Ascending aorta (tissue), 2 donors: ENCODE measurements at places on chromosomes 7 and 10.

GRCh38 chr10:86367152-86367951, 757 bp upstream of the GRID1 start:
- peak; percentile 61 for DNase-seq

DNA sequence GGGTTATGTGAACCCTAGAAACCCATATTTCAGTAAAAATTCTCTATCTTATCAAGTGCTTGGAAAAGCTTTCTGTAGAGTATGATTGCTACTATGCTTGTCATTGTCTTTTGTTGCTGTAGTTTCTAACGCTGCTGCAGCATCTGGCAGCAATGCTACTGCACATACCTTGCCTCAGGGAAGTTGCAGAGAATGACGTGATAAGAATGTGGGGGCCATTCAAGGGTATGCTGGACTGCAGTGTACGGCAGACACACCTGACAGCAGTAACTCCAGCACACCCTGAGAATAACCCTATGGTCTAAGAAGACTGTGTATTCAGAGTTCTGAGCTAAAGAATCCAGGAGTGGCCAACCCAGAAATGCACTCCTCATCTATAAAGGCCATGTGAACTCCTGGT, 20.5 kb downstream of the TRIM4 start:
- DNase-seq = no peak

DNA sequence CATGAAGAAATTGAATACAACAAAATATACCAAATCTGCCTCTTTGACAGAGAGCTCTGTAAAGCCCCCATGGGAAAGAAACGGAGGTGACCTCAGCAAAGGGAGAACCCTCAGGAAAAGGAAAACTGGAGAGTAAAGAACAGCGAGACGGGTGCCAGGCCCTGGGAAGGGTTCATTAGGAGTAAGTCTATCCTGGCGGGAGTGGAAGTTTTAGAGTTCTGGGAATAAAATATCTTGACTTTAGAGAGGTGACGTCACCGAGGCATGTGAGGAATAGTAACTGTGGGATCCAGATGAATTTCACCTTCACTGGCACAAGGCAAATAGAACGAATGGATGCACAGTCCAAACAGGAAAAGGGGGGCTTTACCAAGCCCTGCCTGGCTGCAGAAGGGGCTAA, 362.8 kb upstream of the IGFBP3 start:
- no peak for DNase-seq

- no peak for DNase-seq
Measured at GRCh38 chr10:116836083-116836482, 13.2 kb upstream of the ENO4 start.

DNA sequence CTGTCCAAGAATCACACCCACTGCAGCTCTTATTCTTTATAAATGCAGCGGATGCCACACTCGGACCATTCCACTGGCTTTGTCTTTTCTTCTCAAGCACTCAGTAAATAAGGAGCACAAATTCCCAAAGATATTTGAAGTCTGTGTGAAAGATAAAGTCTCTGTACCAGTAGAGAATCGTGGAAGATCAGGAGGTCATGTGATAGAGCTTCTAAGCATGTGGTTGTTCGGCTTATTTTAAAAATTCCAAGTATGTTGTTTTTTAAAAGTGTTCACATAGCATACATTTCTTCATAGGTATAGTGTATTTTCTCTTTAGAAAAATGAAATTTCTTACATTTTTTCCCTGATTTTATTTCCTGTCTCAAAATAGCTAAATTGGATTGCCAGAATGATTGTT, 75.8 kb downstream of the NOC3L start:
- no peak for DNase-seq

DNA sequence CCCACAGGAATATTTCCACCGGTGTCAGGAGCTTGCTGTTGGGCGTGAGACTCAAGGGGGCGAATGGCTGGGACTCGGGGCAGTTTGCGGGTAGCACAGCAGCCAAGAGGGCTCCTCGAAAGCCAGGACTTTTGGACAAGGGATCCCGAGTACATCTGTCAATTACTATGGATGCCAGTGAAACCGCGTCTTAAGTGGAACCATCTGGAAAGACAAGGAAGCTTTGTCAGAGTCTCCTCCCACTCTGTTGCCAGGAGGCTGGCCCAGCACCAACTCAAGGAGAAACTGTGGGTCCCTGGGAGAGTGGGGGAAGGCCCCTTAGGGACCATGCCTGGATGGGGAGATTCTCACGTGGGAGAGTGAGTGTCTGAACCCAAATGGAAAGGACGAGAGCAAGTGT, 57.1 kb downstream of the C10orf143 start:
- DNase-seq = no peak

DNA sequence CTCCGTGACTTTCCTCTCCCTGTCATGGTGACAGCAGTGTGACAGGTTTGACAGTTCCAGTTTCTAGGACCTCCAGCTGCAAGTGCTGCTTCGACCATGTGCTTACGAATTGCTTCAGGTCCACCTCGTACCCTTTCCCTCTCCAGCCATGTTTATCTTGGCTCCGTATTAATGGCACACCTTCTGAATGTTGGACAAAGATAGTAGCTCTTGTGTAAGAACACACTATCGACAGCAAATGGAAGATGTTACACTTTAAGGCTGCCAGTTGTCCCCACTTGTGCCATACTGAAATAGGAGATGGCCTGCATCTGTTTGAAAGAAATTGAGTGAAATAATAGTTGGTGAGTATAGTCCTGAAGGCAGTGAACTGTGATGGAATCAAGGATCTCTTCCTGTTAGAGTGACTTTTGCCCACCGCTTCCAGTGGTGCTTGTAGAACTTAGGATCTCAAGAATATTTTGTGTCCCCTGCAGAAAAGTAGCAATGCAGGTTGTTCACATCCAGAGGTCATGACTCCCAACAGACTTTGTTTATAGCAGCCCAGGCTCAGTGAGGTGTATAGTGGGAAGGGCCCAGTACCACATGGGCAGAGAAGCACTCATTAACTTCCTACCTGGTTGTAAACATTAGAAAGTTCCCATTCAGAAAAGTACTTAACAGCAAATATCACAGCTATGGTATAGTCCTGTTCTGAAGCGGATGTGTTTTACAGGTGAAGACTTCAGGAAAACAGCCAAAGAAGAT, 629.7 kb upstream of the GALNT17 start:
- DNase-seq = no peak

GRCh38 chr10:88195841-88196240, 332.4 kb downstream of the PTEN start:
- no peak for DNase-seq

DNA sequence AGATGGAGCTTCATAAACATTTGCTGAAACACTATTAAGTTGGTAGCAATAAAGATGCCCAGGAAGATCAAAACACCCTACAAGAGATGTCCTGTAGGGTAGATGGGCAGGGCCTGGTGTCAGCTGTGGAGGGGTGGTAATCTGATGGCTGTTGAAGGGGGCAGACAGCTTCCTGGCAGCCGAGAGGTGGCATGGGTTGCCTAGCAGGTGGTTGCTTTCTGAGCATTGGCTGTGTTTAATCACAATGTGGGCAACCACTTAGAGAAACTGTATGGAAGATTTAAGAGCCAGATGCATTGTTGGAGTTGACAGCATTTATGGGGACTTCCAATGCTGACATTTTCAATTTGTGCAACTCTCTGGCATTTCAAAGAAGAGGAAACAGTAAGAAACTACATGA, 79.9 kb upstream of the SLC26A5 start:
- DNase-seq = no peak

DNA sequence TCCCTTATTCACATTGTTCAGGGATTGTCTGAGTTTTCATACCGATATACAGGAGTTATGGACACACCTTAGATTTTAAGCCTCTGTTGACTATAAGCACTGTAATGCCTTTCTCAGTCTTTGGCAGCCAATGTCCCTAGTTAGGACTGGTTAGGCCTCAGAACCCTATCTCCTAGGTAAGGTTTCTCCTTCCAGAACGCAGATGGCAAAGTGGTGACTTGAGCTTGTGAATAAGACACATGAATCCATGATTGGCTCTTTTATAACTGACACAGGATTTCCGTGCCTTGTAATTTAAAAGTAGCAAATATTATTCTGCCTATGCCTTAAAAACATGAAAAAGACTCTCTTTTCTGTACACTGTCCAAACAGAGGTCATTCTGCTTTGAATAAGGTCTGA, 12.5 kb upstream of the RNF148 start:
- DNase-seq = no peak

DNA sequence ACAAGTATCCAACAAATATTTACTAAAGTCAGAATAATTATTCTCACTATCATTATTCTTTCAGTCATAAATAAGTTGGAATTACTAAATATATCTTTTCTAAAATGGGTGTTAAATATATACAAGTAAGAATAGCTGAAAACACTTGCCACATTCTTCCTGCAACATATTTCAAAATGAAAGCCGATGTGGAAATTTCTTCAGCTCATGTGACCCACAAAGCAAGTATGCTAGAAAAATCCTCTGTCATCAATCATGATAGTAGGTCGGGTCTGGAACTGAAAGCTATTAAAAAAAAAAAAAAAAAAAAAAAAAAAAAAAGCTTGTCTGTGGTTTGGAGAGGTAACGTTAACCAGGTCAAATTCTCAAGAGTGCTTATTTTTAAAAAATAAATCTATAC, 344.7 kb downstream of the NEBL start:
- no peak for DNase-seq

GRCh38 chr7:43528576-43529354, 54.1 kb upstream of the STK17A start:
- DNase-seq = no peak

GRCh38 chr7:34759477-34760125, 101.6 kb downstream of the NPSR1 start:
- no peak for DNase-seq

DNA sequence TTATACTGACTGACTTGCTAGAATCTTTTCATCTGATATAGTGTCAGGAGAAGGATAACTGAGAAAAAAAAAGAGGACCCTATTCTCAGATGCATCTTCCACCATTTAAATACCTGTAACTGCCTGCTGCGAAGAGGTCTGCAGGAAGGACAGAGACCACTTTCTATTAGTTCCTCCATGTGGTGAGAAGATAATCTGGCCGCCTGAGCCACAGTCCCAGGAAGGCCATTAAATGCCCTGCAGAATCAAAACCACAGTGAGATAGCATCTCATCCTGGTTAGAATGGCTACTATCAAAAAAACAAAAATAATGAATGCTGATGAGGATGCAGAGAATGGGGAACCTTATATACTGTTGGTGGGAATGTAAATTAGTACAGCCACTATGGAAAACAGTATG, 19.9 kb upstream of the IFIT1B start:
- no peak for DNase-seq

DNA sequence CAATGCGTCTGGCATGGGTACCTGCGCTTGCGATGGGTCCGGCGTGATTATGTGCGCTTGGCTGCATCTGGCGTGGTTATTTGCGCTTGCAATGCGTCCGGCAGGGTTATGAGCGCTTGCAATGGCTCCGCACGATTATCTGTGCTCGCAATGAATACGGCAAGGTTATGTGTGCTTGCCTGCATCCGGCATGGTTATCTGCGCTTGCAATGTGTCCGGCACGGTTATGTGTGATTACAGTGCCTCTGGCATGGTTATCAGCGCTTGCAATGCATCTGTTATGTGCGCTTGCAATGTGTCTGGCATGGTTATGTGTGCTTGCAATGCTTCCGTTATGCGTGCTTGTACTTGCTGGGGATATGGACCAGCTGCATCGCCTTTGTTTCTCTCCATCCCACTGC, 37.7 kb downstream of the RBAK start:
- no peak for DNase-seq

- peak; percentile 21 for DNase-seq
Measured at GRCh38 chr7:131900785-131901287, 344.4 kb upstream of the PODXL start.

GRCh38 chr7:96833676-96834453, 124.2 kb upstream of the SEM1 start:
- DNase-seq = no peak

- DNase-seq = no peak
Measured at GRCh38 chr7:101622609-101623173, 6.4 kb downstream of the MYL10 start.

DNA sequence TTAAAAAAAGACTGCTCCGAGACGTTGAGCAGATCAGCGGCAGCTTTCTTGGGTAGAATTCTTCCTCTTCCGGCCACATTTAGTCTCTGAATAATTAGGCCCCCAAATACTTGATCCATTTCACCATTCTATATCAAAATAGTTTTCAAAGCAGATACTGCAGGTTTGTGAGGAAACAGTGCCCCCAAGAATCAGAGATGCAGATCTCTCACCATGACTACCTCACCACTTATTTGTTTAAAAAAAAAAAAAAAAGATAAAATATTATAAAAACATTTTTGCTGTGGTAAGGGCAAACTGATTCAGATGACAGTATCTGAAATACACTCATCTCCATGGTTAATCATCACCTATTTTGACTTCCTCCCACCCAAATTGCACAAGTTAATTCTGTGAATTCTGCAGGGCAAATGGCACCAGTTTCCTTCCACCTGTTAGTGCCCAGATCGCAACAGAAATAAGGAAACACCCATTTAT, 210.4 kb downstream of the FAM107B start:
- no peak for DNase-seq

GRCh38 chr10:112213098-112213823, 29.7 kb upstream of the GPAM start:
- DNase-seq = no peak

DNA sequence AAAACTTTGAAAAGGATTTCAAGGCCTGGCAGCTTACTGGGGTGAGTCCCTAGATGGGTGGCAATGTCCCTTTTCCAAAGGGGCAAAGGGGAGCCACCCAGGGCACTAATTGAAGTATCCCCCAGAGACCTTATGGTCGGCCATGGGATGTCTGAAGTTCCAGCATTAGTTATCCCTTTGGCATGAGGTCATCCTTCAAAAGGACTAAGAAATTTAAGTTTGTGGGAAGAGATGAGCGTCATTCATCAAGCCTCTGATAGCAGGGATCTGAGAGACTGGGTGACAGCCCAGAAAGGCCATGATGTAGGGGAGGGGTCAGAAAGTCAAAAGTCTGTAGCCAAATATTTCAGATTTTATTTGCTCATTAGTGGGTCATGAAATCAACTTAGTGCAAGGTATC, 195.3 kb downstream of the ZNF438 start:
- DNase-seq = no peak

GRCh38 chr7:151080067-151080521, 515 bp downstream of the FASTK start:
- no peak for DNase-seq

- no peak for DNase-seq
Measured at GRCh38 chr7:38025815-38026214, 105.4 kb downstream of the EPDR1 start.

- DNase-seq = no peak
Measured at GRCh38 chr7:77242554-77242953, 42.9 kb upstream of the FGL2 start.

GRCh38 chr10:26960308-26960707, 99.5 kb upstream of the ABI1 start:
- DNase-seq = no peak
